Panc1 (cell line): ENCODE measurements at places on chromosomes 12 and 14.

- no peak for DNase-seq
These were observed 242.2 kb upstream of the NPAS3 start for GRCh38 chr14:32696325-32697091.

- no peak for DNase-seq
These were observed 1.3 kb upstream of the TMEM233 start for GRCh38 chr12:119592232-119592631.

GRCh38 chr14:80567905-80568536 is 356.7 kb upstream of the DIO2 start:
- DNase-seq: no peak

- no peak for DNase-seq
These were observed 48.8 kb downstream of the NINJ2 start for GRCh38 chr12:614411-614970.

DNA sequence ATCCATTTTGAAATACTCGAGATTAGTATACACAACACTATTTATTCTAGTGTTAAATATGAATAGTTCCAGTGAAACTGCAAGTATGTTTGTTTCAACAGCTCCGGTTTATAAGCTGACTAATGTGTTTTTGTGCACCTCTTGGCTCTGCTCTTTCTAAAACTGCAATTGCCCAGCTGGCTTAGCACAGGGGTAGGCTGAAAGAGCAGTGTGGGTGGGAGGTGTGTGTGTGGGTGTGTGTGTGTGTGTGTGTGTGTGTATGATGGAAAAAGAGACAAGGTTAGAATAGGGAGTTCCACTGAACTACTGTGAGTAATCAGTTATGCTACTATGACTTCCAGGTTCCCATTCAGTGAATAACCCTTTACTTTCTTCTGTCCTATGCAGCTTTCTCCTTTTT is 37.8 kb upstream of the DDHD1 start:
- DNase-seq: no peak

GRCh38 chr14:23694949-23695663 is 58.9 kb downstream of the DHRS2 start:
- no peak for DNase-seq

- no peak for DNase-seq
These were observed 192.2 kb downstream of the PRKD1 start for GRCh38 chr14:29735459-29735858.

DNA sequence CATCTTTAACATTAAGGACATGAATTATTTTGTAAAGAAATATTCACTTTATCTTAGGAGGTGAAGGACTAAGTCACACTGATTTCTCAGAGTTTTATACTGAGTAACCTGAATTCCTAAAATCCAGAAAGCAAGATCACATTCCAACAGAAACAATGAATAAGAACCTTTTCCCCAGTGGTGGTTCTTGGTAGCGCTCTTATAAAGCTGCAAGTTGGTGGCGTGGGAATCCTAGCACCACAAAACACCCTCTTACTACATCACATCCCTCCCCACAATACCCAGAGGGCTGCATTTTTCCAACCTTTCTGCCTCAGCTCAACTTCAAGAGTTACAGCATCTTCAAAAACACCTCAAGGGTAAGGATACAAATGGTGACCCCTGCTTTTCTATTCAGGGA is 44.0 kb upstream of the SMUG1 start:
- DNase-seq: no peak

DNA sequence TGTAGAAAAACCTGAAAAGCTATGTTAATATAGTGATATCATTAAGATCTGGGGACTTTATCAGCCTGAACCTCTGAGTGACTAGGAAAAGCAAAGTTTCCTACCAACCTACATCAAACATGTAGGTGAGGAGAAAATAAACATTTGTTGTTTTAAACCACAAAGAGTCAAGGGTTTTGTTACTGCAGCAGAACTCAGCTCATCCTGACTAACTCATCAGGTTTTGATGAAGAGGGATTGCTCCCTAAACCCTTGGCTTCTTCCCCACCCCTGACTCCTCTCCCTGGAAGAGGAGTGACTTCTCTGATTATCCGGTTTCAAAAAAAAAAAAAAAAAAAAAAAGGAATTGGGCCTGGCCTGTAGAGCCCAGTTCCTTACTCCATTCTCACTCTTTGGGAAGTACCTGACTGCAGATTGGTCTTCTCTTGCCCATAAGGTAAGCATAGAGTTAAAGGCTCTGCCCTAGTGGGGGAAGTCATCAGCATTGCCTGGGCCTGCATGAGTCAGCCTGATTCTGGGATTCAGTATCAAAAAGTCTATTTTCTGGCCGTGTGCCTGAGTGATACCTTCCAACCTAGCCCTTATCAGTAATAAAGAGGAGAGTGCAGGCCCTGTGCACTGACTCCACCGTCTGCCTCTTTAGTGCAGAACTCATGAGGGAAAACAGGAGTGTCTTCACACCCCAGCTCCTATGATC is 16.9 kb downstream of the BDKRB1 start:
- DNase-seq: no peak

GRCh38 chr12:58877243-58877743 is 43.0 kb downstream of the LRIG3 start:
- DNase-seq: peak; percentile 84

GRCh38 chr12:116382686-116383530 is 105.4 kb upstream of the MED13L start:
- no peak for DNase-seq

DNA sequence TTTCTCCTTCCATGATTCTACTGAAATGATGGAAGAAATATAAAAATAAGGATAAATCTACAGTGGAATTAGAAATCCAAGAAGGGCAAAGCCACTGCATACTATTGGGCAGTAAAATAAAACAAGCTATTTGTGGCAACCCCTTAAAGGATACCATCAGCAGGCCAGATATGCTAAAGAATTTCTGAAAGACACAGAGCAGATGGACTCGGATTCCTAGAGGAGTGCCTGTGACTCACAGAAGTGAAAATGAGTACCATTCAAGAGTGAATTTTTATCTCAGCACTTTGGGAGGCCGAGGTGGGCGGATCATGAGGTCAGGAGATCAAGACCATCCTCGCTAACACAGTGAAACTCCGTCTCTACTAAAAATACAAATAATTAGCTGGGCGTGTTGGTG is 318.1 kb downstream of the LRIG3 start:
- DNase-seq: no peak

GRCh38 chr12:106739318-106739717 is 35.2 kb upstream of the RIC8B start:
- DNase-seq: no peak

DNA sequence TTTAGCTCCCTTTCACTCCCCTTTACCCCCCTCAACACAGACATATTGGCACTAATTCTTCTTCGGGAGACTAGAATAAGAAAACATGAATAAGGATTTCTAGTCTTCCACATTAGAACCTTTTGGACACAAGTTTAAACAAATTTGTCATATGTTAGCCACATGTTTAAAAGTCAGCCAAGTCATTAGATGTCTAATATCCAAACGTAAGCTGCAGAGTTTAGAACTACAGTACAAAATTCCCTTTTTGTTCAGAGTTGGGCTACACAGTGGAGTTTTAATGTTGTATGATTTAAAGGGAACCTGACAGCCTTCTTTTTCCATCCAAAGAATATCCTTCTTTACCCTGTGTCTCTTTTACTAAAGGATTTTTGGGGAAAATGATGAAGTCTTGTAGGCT is 79.8 kb downstream of the PDE6H start:
- DNase-seq: no peak

DNA sequence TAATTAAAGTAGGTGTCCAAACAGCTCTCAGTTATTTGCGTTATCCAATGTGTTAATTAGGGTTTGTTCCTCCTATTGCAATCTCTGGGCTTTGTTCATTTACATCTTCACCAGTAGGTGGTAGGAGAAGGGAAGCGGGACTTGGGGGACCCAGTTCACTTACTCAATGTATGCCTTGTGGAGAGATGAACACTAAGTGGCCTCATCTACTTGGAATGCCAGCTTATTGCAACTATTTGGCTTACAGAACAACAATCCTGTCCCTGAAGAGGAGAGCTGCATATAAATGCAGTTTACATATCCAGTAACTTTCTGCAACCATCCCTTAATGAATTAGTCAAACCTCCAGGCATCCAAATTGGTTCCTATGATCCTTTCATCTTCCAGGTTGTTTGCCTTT is 417.1 kb upstream of the CCDC196 start:
- DNase-seq: no peak

DNA sequence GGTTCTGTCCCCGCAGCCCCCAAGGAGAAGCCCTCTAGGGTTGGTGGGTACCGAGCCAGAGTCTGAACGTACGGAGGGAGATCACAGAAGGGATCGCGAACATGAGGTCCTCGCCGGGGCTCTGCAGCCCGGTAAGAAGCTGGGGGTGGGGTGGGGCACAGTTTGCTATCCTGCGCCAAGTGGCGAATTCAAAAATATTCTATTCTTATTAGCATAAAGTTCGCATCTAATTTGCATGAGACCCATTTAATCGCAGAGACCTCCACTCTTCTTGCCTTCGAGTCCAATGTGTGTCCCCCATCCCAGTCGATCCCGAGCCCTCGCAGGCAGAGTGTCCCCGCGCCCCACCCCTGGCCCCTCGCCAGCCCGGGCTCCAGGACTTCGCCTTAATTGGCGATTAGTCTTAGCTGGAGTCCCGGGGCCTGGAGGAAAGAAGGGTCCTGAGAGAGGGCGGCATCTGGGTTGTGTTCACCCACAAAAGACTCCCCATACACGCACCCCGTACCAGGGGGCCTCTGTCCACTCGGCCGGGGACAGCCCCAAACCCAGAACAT is 604 bp upstream of the ARHGEF25 start:
- DNase-seq: no peak

GRCh38 chr12:50753232-50753769 is 10.6 kb upstream of the ATF1 start:
- DNase-seq: no peak

GRCh38 chr12:226401-226800 is 12.4 kb upstream of the SLC6A12 start:
- DNase-seq: no peak

GRCh38 chr14:66383257-66383656 is 102.9 kb upstream of the CCDC196 start:
- DNase-seq: no peak

GRCh38 chr14:103696466-103697071 is 18.7 kb downstream of the XRCC3 start:
- no peak for DNase-seq

GRCh38 chr12:117563007-117563406 is 201.6 kb upstream of the NOS1 start:
- no peak for DNase-seq

- no peak for DNase-seq
These were observed 52.4 kb downstream of the NTN4 start for GRCh38 chr12:95738024-95738611.

DNA sequence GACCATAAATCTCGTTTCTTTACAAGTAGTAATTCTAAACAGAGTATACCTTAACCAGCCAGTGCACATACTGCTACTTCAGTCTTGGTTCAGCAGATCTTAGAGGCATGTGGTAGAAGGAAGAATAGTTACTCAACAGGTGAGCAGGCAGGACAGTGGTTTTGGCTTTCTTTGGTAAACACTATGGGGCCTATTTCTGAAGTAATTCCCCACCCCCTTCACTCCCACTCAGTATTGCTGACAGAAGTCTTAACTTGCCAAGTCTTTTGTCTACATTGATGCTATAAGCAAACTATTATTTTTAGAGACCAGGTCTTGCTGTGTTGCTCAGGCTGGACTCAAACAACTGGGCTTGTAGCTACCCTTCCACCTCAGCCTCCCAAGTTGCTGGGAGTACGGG is 68.5 kb downstream of the FBXO34 start:
- no peak for DNase-seq

DNA sequence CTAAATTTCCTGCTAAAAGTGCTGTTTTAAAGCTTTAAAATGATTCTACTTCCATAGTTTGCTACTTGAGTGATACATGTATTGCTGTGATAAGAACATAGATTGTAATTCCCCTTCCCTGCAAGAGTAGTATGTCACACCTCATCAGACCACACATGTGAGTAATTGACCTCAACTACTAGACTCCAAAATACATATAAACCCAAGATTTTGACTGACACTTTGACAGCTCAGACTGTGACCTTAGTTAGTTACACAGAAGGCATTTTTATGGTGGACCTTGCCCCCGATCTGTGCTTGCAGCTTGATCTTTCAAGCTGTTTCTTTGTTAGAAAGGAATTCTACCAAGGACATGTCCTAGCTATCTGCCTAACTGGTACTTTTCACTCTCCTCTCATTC is 18.6 kb downstream of the APOBEC1 start:
- no peak for DNase-seq

DNA sequence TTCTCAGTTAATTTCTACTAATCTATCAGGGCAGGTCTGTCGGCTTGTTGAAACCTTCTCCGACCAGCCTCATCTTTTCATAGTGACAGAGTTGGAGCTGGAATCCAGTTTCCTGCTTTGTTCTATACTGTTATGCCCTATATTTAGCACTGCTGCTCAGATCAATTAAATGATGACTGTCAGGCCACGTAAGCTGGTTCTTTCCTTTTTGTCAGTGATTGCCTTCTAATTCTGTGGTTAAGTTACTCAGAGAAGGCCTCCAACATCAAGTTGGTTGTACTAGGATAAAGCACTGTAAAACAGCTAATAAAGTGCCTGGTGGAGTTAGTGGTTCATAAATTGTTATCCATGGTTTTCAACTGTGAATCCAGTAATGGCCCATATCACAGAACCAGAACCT is 22.6 kb downstream of the DERA start:
- DNase-seq: no peak

- DNase-seq: no peak
These were observed 133.7 kb downstream of the BRMS1L start for GRCh38 chr14:35959835-35960234.

GRCh38 chr12:79127271-79127751 is 262.7 kb downstream of the SYT1 start:
- no peak for DNase-seq

DNA sequence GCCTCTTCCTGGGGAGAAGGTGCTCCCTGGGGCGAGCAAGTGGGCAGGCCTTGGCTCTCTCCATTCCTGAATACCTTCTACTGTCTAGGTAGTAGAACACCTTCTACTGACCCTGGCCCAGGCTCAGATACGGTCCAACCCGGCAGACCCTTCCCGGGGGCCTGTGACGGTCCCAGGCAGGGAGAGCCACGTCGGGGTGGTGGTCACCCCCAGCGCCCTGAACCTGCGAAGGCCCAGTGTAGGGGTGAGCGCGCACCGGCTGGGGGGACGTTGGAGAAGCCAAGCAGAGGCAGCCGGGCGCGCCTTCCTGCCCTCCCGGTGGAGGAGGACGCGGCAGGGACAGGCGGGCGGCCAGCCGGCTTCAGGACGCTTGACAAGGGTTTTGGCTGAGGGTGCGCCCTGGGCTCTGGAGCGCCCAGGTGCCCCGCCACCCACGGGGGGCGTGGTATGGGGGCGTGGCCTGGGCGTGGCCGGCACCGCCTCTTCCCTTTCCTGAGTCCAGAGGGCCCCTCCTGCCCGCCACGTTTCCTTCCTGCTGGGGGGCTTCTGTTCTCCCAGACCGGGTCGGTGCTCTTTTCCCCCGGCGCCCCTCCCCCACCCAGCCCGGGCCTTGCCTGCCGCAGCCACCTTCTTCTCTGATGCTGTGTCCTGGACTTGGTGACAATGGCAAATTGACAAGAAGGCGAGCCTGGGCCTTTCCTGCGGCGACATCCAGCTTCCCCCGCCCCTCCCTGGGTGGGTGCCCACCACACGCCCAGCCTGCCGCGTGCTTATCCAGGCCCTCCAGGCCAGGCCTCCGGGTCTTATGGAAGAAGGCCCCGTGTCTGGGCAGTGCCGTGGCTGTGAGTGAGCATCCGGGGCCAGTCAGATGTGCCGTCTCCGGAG is 24.5 kb upstream of the PPP1R13B start:
- no peak for DNase-seq

GRCh38 chr14:36214476-36215216 is 38.1 kb upstream of the PTCSC3 start:
- DNase-seq: no peak

GRCh38 chr12:56687223-56688128 is 608 bp downstream of the PTGES3 start:
- no peak for DNase-seq
